ENCODE measurements at places on chromosomes 6 and 20. TPM values are rescaled to one million over a fixed set of nuclear protein-coding genes. Genes with fewer than 3 reads are reported as not detected.

The PSMF1 gene
- 116 TPM for polyA plus RNA-seq

The XKR7 gene
- 0.05 TPM for polyA plus RNA-seq

The NINL gene
- polyA plus RNA-seq: 19.4 TPM

The CLPSL2 gene
- not detected for polyA plus RNA-seq

The EGFL8 gene
- polyA plus RNA-seq: 29.5 TPM

The MAS1 gene
- 0.25 TPM for polyA plus RNA-seq

The SEL1L2 gene
- 0.26 TPM for polyA plus RNA-seq

The FAXC gene
- polyA plus RNA-seq: 0.96 TPM

The RIPPLY2 gene
- polyA plus RNA-seq: 0.23 TPM

The WFDC10B gene
- not detected for polyA plus RNA-seq

The ADTRP gene
- polyA plus RNA-seq: 0.49 TPM

The CALHM4 gene
- not detected for polyA plus RNA-seq

The MEI4 gene
- not detected for polyA plus RNA-seq

The ENPP3 gene
- polyA plus RNA-seq: 0.52 TPM

The EDN3 gene
- polyA plus RNA-seq: 33.9 TPM

The TNF gene
- 0.12 TPM for polyA plus RNA-seq

The GMDS gene
- 8.2 TPM for polyA plus RNA-seq

The HLA-DRB1 gene
- 20.5 TPM for polyA plus RNA-seq

The RPP40 gene
- polyA plus RNA-seq: 13.2 TPM

The AVP gene
- not detected for polyA plus RNA-seq

The LY86 gene
- 3.3 TPM for polyA plus RNA-seq

The ARFRP1 gene
- polyA plus RNA-seq: 31.7 TPM

The HLA-DPA1 gene
- polyA plus RNA-seq: 34.8 TPM

The LGSN gene
- not detected for polyA plus RNA-seq

The AKAP12 gene
- 90.6 TPM for polyA plus RNA-seq

The MUCL3 gene
- not detected for polyA plus RNA-seq

The SLC44A4 gene
- 0.23 TPM for polyA plus RNA-seq

The CNR1 gene
- polyA plus RNA-seq: 0.41 TPM

The PHACTR1 gene
- 5.8 TPM for polyA plus RNA-seq

The RRAGD gene
- polyA plus RNA-seq: 113 TPM

The C6orf163 gene
- 2.0 TPM for polyA plus RNA-seq

The MMP24OS gene
- polyA plus RNA-seq: 29.2 TPM

The OR2B6 gene
- not detected for polyA plus RNA-seq

The BMP5 gene
- polyA plus RNA-seq: 9.0 TPM

The ADGRG6 gene
- 7.2 TPM for polyA plus RNA-seq

The ACTL10 gene
- polyA plus RNA-seq: 0.46 TPM

The BMP7 gene
- polyA plus RNA-seq: 4.6 TPM

The KIAA1755 gene
- polyA plus RNA-seq: 7.0 TPM

The HSPA1L gene
- 3.7 TPM for polyA plus RNA-seq

The BEND6 gene
- polyA plus RNA-seq: 0.43 TPM

The ISM1 gene
- polyA plus RNA-seq: 1.1 TPM

All from hindlimb muscle (tissue), 1 donor.